ENCODE measurements at places on chromosomes 6 and 20. TPM values are rescaled to one million over a fixed set of nuclear protein-coding genes. Genes with fewer than 3 reads are reported as not detected.

DNA sequence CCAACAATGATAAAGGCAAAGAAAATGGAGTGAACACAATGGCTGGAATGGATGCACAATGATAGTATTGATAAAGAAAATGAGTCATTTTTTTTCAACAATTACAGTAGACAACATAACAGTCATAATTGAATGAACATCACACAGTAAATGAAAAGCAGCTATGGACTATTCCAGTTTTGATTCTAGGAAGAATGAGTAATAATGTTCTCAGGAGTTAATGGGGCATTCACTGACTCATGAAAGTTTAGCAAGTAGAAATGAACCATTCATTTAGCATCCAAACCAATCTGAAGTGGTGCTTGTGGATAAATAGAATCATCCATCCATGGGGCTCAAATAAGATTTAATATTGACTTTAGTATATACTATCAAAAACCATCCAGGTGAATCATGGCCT, 1029.5 kb upstream of the GJE1 start:
- ATAC-seq, result peak; percentile 81

TRDN gene
- total RNA-seq, result not detected

TGM3 gene
- total RNA-seq, result 1,379 TPM

MYCT1 gene
- total RNA-seq, result 1.6 TPM

PDE10A gene
- 0.72 TPM for total RNA-seq
